ENCODE measurements at places on chromosomes 7 and 10. TPM values are rescaled to one million over a fixed set of nuclear protein-coding genes. Genes with fewer than 3 reads are reported as not detected.

DNA sequence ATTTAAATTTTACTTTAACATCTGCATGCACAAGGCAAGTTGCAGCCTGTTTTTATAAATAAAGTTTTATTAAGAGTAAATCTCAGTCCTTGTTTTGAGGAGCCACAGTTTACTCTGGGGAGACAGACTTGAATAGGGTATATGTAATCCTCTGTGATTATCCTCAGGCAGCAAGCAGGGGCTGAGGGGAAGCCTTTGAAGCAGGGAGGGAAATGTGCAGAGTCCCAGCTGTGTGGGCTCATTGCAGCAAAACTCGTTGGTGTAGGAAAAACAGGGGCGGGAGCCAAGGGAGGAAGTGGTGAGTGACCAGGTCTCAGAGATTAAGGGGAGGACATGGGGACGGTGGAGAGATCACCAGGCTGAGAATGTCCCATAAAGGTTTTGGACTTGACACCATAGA lies 34.3 kb upstream of the SMC3 start:
- H3K27ac ChIP-seq, result no peak overlapping the region
- no peaks in the 10 kb centered on the region for H3K36me3 ChIP-seq
- peaks cover 27% of the 10 kb centered on the region for H3K27me3 ChIP-seq
- H3K4me1 ChIP-seq, result peaks cover 9% of the 10 kb centered on the region
- DNase-seq, result peak; percentile 25

FXYD4 gene
- 0.44 TPM for total RNA-seq

- no peak for DNase-seq
- no peak overlapping the region for H3K27ac ChIP-seq
- H3K36me3 ChIP-seq, result no peaks in the 10 kb centered on the region
- H3K4me1 ChIP-seq, result no peaks in the 10 kb centered on the region
- no peaks in the 10 kb centered on the region for H3K27me3 ChIP-seq
- no peak overlapping the region for H3K4me3 ChIP-seq
These were observed 740.5 kb upstream of the POM121L12 start for GRCh38 chr7:52294942-52295341.

- peak overlapping the region; percentile 42 for H3K4me3 ChIP-seq
- H3K4me1 ChIP-seq, result peaks cover 18% of the 10 kb centered on the region
- no peaks in the 10 kb centered on the region for H3K36me3 ChIP-seq
- peak; percentile 18 for DNase-seq
- peaks cover 38% of the 10 kb centered on the region for H3K27me3 ChIP-seq
These were observed 256.3 kb downstream of the OTUD1 start for GRCh38 chr10:23694921-23695824.

TFPI2 gene
- 3.9 TPM for total RNA-seq

GRCh38 chr7:46752881-46753366 lies 829.0 kb downstream of the TNS3 start:
- no peaks in the 10 kb centered on the region for H3K36me3 ChIP-seq
- no peak for DNase-seq
- no peak overlapping the region for H3K27ac ChIP-seq
- no peak overlapping the region for H3K4me3 ChIP-seq
- H3K27me3 ChIP-seq, result no peaks in the 10 kb centered on the region

GRCh38 chr7:102916426-102916825 lies 3.6 kb downstream of the LRRC17 start:
- H3K27ac ChIP-seq, result no peak overlapping the region
- H3K36me3 ChIP-seq, result no peaks in the 10 kb centered on the region
- peak; percentile 21 for DNase-seq
- H3K4me3 ChIP-seq, result no peak overlapping the region

- H3K36me3 ChIP-seq, result no peaks in the 10 kb centered on the region
- no peak for DNase-seq
- H3K27ac ChIP-seq, result no peak overlapping the region
These were observed 109.1 kb downstream of the DNAJB6 start for GRCh38 chr7:157445956-157446295.
